ENCODE measurements at places on chromosomes 11 and 22.
A peak's percentile ranks its signal among the peaks of the same experiment; 100 is the strongest.

GRCh38 chr11:2576549-2576948 is 123.2 kb downstream of the KCNQ1OT1 start:
- ATAC-seq = no peak

DNA sequence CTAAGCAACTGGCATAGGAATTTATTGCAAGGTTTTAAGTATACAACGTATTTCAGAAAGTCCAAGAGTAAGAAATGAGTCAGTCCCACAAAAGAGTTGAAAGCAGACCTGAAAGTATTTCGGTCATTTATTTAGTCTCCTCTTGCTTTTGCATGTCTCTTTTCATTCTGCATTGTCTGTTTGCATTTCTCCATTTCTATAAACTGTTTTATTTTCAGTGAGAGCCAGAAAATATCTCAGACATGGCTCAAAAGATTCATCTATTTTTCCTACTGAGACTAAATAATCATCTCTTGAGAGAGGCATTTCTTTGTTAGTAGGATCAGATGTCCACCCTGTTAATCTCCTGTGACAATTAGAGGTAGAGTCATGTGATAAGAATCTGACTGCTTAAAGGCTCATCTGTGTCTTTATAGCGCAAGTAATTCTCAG is 219.1 kb upstream of the CCDC179 start:
- ATAC-seq = no peak

GRCh38 chr22:30871391-30872284 is 96.9 kb downstream of the MORC2 start:
- ATAC-seq = no peak

- ATAC-seq = no peak
Observed at GRCh38 chr22:44755417-44755816, 3.0 kb downstream of the ARHGAP8 start.

GRCh38 chr11:1763796-1764661 is at the start of gene CTSD:
Gene CTSD (minus strand): TSS chr11:1763927. CDS start chr11:1763859, 68 bp downstream.
- peak; percentile 84 for ATAC-seq

- no peak for ATAC-seq
Observed at GRCh38 chr11:10538924-10539323, 2.1 kb downstream of the RNF141 start.

- ATAC-seq = no peak
Observed at GRCh38 chr11:57643802-57644201, 5.9 kb downstream of the YPEL4 start.

DNA sequence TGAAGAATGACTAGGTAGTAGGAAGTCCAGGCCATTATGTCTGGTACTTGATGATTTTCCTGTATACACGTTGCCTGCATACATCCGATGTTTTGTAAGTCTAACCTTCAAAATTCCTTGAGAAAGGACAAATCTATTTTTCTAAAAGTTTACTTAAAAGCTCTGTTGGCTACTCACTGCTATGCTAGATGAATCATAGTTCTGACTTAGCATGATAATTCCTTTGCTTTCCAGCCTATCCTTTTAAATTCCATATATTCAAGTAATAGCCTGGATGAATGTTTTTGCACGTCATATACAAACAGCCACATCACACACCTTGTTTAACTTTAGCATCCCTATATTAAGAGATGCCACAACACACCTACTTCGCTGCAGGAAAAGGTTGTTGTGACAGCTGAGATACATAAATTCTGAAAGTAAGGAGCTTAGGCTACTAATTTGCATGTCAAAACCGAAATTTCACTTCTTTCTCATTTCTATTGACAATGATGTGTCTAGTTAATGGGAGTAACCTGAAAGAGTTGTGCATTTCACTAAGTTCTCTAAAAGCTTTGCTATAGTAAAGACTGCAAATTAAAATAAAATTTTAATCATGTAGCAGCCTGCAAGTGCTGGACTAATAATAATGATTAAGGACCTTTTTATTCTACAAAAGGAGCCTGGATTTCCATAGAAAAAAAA is 1116.4 kb downstream of the JRKL start:
- no peak for ATAC-seq

GRCh38 chr11:134819041-134819440 is 407.0 kb upstream of the B3GAT1 start:
- no peak for ATAC-seq
